ENCODE measurements at places on chromosomes 13 and 19.
A peak's percentile ranks its signal among the peaks of the same experiment; 100 is the strongest.

- DNase-seq: no peak
Measured at GRCh38 chr19:31181535-31181934, 167.7 kb downstream of the TSHZ3 start.

- no peak for DNase-seq
Measured at GRCh38 chr19:35987571-35987896, 7.5 kb upstream of the SDHAF1 start.

GRCh38 chr19:45455707-45456499 is 11.9 kb upstream of the FOSB start:
- peak; percentile 53 for DNase-seq

- no peak for DNase-seq
Measured at GRCh38 chr19:17538684-17539237, 16.7 kb upstream of the COLGALT1 start.

DNA sequence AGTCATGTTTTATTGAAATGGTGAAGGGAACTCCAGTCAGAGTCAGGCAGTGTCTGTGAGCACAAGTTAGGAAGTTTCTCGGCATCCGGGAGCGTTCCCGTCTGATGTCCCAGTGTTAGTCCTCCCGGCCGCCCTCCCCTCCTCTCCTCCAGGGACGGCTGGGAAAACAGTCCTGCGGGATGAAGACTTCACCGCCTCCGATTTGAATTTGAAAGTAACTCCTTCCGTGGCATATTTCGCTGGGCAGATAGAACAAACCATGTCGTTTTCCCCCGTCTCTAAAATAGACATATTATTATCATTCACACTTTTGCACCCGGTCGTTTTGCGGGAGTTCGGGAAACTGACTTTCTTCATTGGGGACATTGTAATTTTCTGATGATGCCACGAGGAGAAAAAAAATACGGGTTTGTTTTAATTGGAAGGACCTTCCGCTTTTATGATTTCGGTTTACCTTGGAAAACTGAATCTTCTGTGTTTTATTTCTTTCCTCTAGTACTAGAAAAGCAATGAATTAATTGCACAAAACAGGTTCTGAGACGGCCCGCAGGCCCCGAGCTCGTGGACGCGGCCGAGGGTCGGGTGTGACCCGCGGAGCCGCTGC is 76.6 kb downstream of the ZIC5 start:
- no peak for DNase-seq

- DNase-seq: no peak
Measured at GRCh38 chr19:3357271-3357991, 9.0 kb upstream of the NFIC start.

- no peak for DNase-seq
Measured at GRCh38 chr13:27053210-27053884, 118.3 kb downstream of the USP12 start.

DNA sequence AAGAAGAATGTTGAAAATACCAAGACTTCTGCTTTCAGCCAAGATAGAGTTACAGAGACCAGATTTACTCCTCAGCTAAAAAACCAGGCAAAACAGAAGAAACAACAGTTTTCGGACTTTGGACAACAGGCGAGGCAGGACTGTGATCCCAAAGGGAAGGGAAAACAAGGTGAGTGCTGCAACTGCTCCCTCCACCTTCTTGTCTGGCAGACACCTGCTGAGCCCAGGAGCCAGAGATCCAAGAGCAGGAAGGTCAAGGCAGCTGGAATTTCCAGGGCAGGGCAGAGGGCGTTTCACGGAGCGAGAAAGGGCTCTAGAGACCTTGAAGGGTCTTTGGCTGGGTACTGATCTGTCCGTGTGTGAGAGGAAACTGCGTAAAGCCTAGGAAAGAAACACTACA is 32.9 kb upstream of the SLC7A9 start:
- DNase-seq: no peak

GRCh38 chr13:107124129-107124718 is 556.3 kb upstream of the ARGLU1 start:
- no peak for DNase-seq

GRCh38 chr13:23770428-23770827 is 118.8 kb downstream of the MIPEP start:
- no peak for DNase-seq

DNA sequence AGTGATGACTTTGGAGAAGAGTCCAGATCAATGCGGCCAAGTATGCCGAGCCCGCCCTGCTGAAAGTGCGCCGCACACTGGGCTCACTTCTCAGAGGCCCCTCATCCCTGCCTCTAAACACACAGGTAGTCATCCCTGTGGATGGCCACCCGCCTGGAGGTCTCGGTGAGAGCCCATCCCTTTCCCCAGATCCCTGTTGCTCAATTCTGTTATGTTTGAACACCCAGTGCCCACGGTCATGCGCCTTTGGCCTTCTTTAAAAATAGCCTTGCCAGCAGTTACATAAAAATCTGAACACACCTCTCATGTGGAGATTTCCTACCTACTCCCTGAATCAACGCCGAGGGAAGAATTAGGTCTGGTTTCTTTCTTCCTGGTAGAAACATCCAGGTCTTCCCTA is 11.9 kb downstream of the ELAVL1 start:
- no peak for DNase-seq

- DNase-seq: peak; percentile 86
Measured at GRCh38 chr19:39409208-39410016, 2.8 kb downstream of the ZFP36 start.

DNA sequence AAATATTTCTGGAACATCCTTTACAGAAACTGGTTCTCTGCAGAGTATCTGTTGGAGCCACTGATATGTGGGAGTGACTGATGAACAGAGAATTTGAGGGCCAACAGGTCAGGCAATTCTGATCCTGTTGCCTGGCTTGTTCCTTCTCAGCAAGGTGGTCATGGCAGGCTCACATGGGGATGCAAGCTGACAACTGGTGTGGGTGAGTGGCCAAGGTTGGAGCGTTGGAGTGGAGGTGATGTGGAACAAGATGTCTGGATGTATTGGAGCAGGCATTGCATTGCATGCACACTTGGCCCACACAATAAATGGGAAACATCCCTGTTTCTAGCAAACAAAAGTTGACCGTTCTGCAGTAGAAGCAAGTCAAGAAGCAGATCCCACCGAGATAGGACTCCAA is 380.7 kb downstream of the ZNF536 start:
- DNase-seq: no peak

GRCh38 chr13:95153647-95154412 is 147.4 kb downstream of the ABCC4 start:
- no peak for DNase-seq

GRCh38 chr19:20964798-20965197 is 41.7 kb downstream of the ZNF85 start:
- no peak for DNase-seq

DNA sequence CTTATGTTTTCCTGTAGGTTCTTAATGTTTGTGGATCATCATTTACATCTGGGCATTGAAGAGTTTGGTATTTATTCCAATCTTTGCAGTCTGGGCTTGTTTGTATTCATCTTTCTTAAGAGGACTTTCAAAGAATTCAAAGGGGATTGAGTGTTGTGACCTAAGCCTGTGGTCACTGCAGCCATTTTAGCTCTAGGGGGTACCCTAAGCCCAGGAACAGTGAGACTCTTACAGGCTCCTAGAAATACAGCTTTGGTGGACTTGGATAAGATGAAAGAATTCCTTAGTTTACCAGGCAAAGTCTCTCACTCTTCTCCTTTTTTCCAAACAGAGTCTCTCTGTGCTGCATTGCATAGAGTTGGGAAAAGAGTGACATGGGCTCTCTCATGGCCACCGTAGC is 2539.0 kb upstream of the PCDH20 start:
- no peak for DNase-seq

GRCh38 chr19:48870048-48870447 is 1.6 kb upstream of the PLEKHA4 start:
- no peak for DNase-seq

DNA sequence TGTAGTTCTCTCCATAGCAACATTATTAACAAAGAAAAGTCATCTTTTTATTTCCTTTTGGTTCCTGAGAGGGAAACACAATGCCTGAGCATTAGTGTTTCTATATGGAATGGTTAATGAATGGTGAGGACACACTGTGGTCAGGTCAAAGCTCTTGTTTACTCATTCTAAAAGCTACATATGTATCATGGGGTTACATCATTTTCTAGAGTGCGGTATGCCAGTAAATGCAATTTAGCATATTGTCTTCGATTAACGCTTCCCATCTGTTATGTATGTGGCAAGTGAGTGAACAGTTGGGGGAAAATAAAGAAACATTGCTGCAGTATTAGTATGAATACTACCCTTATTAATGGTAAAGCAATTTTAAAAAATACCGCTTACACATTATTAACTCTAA is 1152.2 kb upstream of the SPRY2 start:
- no peak for DNase-seq

- no peak for DNase-seq
Measured at GRCh38 chr13:98189841-98190505, 12.9 kb upstream of the RNF113B start.

GRCh38 chr19:42443944-42444398 is 1.2 kb upstream of the CXCL17 start:
- DNase-seq: no peak

DNA sequence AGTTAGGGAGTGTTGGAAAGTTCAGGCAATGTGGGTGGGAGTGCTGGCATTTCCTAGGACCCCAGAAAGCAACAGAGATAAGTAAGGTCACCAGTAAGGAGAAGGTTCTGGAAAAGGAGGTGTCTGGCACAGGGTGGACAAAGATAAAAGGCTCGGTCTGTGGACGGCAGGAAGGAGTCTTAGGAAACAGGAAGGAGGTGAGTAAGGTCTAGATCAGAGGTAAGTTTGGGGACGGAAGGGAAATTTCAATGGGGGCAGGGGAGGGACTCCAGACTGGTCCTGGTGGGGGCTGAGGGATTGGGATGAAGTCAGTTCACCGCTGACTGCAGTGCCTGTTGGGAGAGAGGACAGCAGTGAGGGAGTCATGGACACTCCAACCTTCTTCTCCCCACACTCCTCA is 7.8 kb upstream of the OPA3 start:
- no peak for DNase-seq

DNA sequence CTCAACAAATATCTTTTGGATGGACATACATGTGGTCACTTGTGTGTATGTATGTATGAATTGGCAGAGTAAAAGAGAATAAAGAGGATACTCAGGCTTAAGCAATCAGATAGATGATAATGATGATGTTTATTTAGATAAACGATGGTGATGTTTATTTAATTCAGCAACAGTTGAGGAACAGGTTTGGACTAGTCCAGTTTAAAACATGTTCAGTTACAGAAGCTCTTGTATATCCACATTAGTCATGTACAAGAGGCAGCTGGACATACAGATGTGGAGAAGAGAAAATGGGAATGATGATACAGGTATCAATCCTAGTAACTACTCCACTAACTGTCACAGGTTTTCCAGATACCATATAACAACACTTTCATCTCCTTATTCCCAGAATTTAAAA is 232.1 kb downstream of the DIAPH3 start:
- no peak for DNase-seq

GRCh38 chr13:50731400-50731799 is 112.1 kb downstream of the DLEU7 start:
- no peak for DNase-seq

DNA sequence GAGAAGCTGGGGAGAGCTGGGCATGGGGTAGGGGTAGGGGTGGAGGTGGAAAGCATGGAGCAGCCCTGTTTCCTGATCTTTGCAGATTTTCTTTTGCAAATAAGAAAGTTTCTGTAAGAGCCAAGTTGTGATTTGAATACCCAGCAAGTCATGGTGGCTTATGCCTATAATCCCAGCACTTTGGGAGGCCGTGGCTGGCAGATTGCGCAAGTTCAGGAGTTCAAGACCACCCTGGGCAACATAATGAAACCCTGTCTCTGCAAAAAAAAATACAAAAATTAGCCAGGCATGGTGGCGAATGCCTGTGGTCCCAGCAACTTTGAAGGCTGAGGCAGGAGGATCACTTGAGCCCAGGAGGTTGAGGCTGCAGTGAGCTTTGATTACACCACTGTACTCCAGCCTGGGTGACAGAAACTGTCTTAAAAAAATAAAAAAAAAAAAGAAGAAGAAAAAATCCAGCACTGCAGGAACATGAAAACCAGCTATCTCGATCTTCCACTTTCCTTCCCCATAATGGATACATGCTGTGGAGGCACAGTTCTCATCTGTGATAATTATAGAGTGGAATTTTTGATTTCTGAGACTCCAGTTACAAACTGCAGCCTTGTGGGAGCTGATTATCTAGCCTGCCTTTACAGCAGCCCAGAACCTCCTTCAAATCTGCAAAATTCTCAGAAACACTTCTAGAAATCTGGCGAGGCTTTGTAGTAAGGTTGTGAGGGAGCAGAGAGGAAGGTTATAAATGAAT is 12.1 kb upstream of the TEX26 start:
- no peak for DNase-seq

DNA sequence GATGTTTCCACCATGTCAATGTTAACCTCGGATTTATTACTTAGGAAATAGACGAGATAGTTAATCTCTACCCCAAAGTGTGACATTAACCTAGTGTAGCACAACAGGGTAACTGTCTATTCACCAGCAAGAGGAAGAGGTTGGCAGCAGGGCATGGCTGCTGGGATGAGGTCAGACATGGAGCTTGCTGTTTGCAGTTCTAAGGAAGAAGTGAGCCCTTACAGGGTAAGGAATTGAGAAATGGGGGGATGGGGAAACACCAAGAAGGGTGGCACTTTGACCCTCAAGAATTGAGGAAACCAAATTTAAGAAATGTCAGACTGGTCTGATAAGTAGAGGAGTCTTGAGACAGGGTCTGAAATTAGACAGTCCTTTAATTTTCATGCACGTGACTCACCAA is 62.4 kb downstream of the MBD3L2B start:
- no peak for DNase-seq

GRCh38 chr19:28021259-28022185 is 1191.4 kb downstream of the UQCRFS1 start:
- no peak for DNase-seq

DNA sequence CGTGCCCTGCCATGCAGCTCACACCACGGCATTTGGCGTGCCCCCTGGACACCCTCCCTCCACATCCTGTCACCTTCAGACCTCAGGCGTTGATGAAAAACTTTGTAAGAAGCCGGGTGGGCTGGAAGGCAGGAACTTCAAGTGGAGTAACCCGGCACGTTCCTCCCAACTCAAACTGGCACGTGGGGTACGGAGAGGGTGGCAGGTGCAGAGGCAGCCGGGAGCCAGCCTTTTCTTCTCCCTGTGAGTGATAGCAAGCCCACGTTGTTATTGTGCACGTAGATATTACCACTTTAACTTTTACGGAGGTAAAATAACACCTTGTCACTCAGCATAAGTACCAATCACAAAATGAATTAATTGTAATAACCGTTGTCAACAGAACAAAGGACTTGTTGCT is 198.0 kb downstream of the ZNF536 start:
- DNase-seq: no peak

GRCh38 chr13:26310470-26310869 is 56.5 kb downstream of the CDK8 start:
- no peak for DNase-seq
